ENCODE measurements at places on chromosomes 4 and X. TPM values are rescaled to one million over a fixed set of nuclear protein-coding genes. Genes with fewer than 3 reads are reported as not detected.

- H3K4me1 ChIP-seq = peaks cover 4% of the 10 kb centered on the region
- H3K27me3 ChIP-seq = no peaks in the 10 kb centered on the region
- no peak overlapping the region for H3K27ac ChIP-seq
- H3K4me3 ChIP-seq = no peak overlapping the region
Measured at GRCh38 chr4:186607490-186607889, 52.1 kb upstream of the MTNR1A start.

- DNase-seq = peak; percentile 69
- H3K4me3 ChIP-seq = no peak overlapping the region
- no peaks in the 10 kb centered on the region for H3K36me3 ChIP-seq
- no peak overlapping the region for H3K27ac ChIP-seq
- H3K27me3 ChIP-seq = no peaks in the 10 kb centered on the region
Measured at GRCh38 chr4:118154649-118155048, 120.4 kb downstream of the NDST3 start.

The LRCH2 gene
- 5.8 TPM for total RNA-seq

DNA sequence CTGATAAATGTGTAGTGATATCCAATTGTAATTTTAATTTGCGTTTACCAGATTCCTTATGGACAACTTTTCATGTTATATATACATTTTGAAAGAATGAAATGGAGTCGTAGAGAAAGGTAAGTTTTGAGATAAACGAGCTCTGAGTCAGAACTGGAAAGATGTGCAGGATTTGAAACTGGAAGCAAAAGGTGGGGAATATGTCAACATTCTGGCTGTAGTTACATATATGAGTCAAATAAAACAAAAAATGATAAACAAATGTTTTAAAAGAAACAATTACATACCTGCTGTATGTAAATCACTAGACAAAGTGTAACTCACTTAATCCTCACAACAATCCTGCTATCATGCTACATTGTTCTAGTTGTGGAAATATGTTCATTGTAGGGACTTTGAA is 84.0 kb downstream of the LPAR4 start:
- H3K4me3 ChIP-seq = no peak overlapping the region
- DNase-seq = no peak
- no peaks in the 10 kb centered on the region for H3K36me3 ChIP-seq
- H3K27ac ChIP-seq = no peak overlapping the region
- no peaks in the 10 kb centered on the region for H3K27me3 ChIP-seq
- H3K4me1 ChIP-seq = no peaks in the 10 kb centered on the region

The RRH gene
- 0.25 TPM for total RNA-seq

The BEX1 gene
- total RNA-seq = 16.6 TPM

The MAGEB1 gene
- not detected for total RNA-seq

GRCh38 chr4:150581056-150581605 is 820 bp upstream of the MAB21L2 start:
- H3K27ac ChIP-seq = no peak overlapping the region
- peaks cover 5% of the 10 kb centered on the region for H3K27me3 ChIP-seq
- no peaks in the 10 kb centered on the region for H3K36me3 ChIP-seq
- peaks cover 11% of the 10 kb centered on the region for H3K4me1 ChIP-seq
- H3K4me3 ChIP-seq = peak overlapping the region; percentile 84

DNA sequence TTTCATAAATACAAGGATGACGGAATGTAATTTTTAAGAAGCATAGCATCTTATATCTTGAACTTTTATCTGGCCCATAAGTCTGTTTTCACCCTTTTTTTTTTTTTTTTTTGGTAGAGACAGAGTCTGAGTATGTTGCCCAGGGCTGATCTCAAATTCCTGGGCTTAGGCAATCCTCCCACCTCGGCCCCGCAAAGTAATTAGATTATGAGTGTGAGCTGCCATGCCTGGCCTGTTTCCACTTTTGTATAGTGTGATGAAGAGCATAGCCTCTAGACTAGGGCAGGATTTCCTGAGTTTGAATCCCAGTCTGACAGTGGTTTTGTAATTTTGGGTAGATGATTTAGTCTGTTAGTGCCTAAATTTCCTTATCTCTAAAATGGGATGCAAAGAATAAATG is 11.0 kb downstream of the STIM2 start:
- peak; percentile 71 for DNase-seq
- H3K36me3 ChIP-seq = no peaks in the 10 kb centered on the region
- no peaks in the 10 kb centered on the region for H3K27me3 ChIP-seq
- H3K4me1 ChIP-seq = no peaks in the 10 kb centered on the region

DNA sequence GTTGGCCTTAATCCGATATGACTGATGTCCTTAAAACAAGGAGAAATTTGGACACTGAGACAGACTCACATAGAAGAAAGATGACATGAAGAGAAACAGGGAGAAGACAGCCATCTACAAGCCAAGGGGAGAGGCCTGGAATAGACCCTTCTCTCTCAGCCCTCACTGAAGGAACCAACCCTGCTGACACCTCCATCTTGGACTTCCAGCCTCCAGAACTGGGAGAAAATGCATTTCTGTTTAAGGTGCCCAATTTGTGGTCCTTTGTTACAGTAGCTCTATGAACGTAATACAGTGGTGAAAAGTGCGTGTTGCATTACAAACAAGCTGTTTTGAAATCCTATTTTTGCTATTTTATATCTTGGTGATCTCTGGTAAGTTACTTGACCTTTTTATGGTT is 343.6 kb downstream of the ARHGAP10 start:
- no peak overlapping the region for H3K4me3 ChIP-seq
- H3K27me3 ChIP-seq = no peaks in the 10 kb centered on the region
- DNase-seq = no peak
- H3K27ac ChIP-seq = no peak overlapping the region
- H3K4me1 ChIP-seq = no peaks in the 10 kb centered on the region

The CLDN2 gene
- total RNA-seq = 2.0 TPM

DNA sequence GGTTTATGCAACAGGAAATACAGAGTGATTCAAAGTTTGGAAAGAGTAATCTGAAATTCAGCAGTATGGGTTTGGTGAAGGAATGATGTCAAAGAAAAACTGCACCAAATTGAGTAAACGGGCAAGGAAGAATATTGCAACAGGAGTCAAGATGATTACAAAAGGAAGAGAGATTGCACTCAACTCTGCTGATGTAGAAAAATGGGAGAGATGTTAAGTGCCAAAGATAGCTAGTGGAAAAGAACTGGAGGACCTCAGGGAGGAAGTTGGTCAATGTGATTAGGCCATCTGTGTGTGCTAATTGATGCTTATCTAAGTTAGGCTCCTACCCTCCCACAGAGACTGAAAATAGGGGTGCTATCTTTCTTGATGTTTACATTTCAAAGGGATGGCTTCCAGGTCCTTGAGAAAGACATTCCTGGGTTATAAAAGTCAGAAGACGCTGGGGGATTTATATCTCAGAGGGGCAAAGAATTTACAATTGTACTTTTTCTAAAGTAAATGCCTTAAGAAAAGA is 167.4 kb upstream of the FAM47A start:
- H3K27ac ChIP-seq = no peak overlapping the region
- DNase-seq = no peak
- H3K4me1 ChIP-seq = no peaks in the 10 kb centered on the region
- no peaks in the 10 kb centered on the region for H3K36me3 ChIP-seq
- no peaks in the 10 kb centered on the region for H3K27me3 ChIP-seq

DNA sequence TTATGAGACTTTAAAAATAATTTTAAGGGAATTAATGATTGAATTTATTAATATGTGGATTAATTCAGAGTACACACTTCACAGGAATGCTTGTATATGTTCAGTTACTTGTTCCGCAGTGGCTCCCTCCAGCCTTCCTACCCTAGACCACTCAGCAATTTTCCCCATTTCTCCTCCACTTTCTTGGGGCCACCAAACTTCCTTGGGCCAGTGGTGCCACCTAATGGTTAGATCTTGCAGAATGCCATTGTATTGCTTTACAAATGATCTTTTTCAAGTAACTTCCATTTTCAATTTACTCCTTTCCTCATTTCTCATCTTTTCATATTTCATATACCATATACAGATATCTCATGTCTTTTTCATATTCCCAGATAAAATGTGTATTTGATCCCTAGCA is 3.6 kb upstream of the RNF175 start:
- no peak overlapping the region for H3K27ac ChIP-seq
- no peak for DNase-seq
- H3K36me3 ChIP-seq = no peaks in the 10 kb centered on the region
- peaks cover 12% of the 10 kb centered on the region for H3K4me1 ChIP-seq

DNA sequence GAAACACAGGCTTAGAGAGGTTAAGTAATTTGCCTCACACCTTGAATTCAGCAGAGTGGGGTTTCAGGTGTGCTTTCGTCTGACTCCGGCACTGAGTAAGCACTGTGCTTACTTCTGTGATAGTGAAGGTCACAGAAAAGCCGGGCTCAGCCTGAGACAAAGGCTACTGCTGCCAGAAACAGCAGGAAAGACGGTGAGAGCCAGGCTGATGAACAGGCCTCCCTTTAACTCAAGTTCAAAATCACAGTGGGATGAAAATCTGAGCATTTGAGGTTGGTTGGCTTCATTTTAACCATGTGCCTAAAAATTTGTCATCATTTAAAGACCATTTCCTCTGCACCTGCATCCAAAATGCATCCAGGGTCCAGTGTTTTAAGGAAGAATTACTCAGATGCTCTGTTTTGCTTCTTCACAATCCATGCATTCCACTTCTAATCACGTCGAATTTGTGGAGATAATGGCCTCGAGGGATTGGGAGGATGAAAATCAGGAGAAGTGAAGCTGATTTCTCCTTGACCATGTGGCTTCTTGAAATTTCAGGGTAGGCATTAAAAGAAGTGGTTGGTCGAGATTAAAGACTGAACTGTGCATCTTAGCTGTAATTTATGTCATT is 121.2 kb upstream of the LNX1 start:
- H3K27me3 ChIP-seq = no peaks in the 10 kb centered on the region
- H3K36me3 ChIP-seq = no peaks in the 10 kb centered on the region
- H3K27ac ChIP-seq = no peak overlapping the region
- peaks cover 11% of the 10 kb centered on the region for H3K4me1 ChIP-seq
- DNase-seq = no peak

DNA sequence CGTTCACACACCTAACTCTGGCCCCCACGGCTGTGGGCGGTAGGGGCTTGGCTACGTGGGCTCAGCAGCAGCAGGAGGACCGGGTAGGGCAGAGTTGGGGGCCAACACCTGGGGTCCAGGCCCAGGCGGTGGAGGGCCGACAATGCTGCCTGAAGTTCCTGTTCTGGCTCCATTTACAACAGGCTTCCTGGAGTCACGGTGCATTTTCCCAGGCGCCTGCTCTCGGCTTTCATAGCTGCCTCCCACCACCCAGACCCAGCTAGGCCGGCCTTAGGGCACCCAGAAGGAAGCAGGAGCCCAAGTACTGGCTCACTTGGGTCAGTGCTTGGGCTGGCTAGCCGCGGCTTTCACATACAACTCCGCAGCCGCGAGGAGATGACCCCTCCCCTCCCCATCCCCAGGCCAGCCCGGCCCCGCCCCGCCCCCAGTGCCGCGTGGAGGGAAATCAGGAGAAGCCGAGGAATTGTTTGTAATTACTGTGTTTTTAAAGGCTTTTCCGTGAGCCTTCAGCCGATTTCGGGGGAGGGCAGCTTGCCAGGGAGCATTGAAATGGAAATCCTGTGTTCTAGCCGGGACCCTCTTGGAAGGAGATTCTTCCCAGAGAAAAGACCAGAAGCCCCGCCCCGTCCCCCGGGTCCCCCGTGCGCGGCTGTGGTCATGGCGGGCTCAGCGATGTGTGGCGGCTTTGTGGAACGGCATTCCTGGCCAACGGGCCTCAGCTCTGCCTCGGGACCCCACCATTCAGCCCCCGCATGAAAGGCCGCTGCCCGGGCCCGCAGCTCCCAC is 28.5 kb downstream of the PJA1 start:
- H3K4me3 ChIP-seq = no peak overlapping the region
- DNase-seq = no peak
- no peaks in the 10 kb centered on the region for H3K36me3 ChIP-seq

The TMEM150C gene
- 0.95 TPM for total RNA-seq

DNA sequence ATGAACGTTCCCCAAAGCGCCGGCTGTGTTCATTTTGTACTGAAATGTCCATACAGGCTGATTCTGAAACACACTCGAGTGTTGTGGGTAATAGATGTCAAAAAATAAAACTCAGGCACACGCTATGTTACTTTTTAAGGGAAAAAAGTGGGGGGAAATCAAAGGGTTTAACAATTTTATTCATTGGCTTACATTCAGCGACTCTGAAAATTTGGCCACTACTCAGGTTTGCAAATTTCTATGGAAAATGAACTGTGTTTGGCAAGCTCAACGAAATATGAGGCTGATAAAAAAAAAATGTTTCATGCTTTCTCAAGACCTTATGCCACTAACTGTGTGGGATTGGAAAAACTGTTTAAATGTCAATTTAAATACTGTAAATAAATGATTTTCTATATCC is 18.5 kb downstream of the AMELX start:
- no peaks in the 10 kb centered on the region for H3K36me3 ChIP-seq
- no peak for DNase-seq
- H3K4me1 ChIP-seq = no peaks in the 10 kb centered on the region

- DNase-seq = peak; percentile 7
- no peaks in the 10 kb centered on the region for H3K36me3 ChIP-seq
- H3K4me1 ChIP-seq = no peaks in the 10 kb centered on the region
- no peak overlapping the region for H3K4me3 ChIP-seq
- no peaks in the 10 kb centered on the region for H3K27me3 ChIP-seq
Measured at GRCh38 chr4:11669156-11669555, 240.5 kb upstream of the HS3ST1 start.

- no peak for DNase-seq
- H3K36me3 ChIP-seq = no peaks in the 10 kb centered on the region
- no peak overlapping the region for H3K27ac ChIP-seq
- H3K27me3 ChIP-seq = no peaks in the 10 kb centered on the region
- no peak overlapping the region for H3K4me3 ChIP-seq
Measured at GRCh38 chr4:5528031-5528436, 180.3 kb downstream of the EVC2 start.

- DNase-seq = peak; percentile 51
- peak overlapping the region; percentile 23 for H3K4me3 ChIP-seq
- H3K4me1 ChIP-seq = no peaks in the 10 kb centered on the region
- H3K27me3 ChIP-seq = no peaks in the 10 kb centered on the region
- H3K27ac ChIP-seq = no peak overlapping the region
Measured at GRCh38 chrX:155056877-155057792, 13.8 kb downstream of the CMC4 start.

DNA sequence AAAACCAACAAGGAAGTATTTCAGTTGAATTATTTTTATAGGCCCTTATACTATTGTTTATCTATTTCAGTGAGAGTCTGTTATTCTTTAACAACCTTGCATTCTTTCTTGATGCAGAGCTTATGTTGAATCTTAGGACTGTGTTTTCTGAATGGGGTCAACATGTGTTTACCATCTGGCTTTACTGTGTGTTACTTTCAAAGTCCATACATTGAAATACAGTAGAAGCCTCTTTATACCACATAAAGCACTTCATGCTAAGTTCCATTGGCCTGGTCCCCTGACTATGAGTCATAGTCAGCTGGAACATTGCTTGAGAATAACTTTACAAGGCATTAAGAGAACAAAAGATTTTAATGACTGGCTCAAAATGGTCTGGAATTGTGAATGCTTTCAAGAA is 152.6 kb downstream of the GASK1B start:
- DNase-seq = peak; percentile 92
- H3K4me3 ChIP-seq = no peak overlapping the region
- no peaks in the 10 kb centered on the region for H3K27me3 ChIP-seq
- peaks cover 25% of the 10 kb centered on the region for H3K4me1 ChIP-seq
- no peaks in the 10 kb centered on the region for H3K36me3 ChIP-seq

GRCh38 chr4:158722917-158723793 is at the start of gene PPID:
PPID (minus strand) TSS chr4:158723396; CDS start chr4:158723288, 108 bp downstream.
- H3K4me1 ChIP-seq = peaks cover 9% of the 10 kb centered on the region
- H3K27ac ChIP-seq = peak within 1 kb of the TSS; percentile 95
- H3K27me3 ChIP-seq = no peaks in the 10 kb centered on the region
- H3K4me3 ChIP-seq = peak within 1 kb of the TSS; percentile 89

- DNase-seq = no peak
- H3K4me3 ChIP-seq = no peak overlapping the region
- H3K4me1 ChIP-seq = no peaks in the 10 kb centered on the region
- no peak overlapping the region for H3K27ac ChIP-seq
- H3K36me3 ChIP-seq = no peaks in the 10 kb centered on the region
Measured at GRCh38 chrX:154465601-154466000, 7.5 kb downstream of the PLXNA3 start.
